ENCODE measurements at places on chromosomes 3 and 15.

DNA sequence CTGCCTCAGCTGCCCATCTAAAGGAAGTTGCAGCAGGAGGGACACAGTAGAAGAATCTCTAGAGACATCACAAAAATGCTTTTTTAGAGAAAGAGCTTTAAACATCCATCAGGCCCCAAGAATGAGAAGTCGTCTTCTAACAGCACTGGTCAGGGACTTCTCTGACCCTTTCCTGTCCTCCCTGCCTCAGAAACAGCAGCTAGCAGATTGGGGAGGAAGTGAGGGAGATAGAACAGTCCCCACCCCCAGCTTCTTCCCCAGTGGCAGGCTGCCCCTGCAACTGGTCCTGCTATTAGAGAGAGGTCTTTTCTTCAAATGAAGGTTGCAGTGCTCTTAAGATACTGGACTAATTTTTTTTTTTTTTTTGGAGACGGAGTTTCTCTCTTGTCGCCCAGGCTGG lies 55.1 kb downstream of the PDE8A start:
- DNase-seq: no peak

DNA sequence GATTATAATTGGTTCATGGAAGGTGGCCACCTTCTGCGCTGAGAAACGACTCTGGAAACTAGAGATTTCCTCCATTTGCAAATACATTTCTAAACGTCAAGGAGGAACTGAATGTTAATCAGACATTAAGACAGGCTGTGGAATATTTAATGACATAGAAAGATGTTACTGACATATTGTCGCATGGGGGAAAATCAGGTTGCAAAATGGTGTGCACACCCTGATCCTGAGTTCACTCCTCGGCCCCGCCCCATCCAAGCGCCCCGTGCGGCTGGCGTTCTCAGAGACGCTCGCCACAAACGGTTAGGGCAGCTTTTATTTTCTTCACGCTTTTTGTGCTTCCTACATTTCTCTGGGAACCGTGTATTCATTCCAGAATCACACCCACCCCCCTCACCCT lies 10.7 kb downstream of the H1-8 start:
- DNase-seq: no peak

DNA sequence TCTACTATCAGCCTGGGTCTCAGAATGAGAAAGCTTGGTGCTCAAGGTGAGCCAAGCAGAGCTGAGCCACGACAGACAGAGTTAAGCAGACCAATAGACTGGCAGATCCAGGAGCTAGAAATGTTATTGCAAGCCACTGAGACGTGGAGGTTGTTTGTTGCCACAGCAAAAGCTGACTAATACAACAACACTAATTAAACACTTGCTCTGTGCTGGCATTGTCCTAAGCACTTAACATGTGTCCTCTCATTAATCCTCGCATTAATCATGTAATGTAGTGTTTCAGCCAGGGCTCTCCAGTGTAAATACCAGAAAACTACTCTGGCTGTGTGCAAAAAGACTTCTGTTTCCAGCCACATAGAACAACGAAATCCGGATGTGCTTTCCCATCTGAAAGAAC lies 11.6 kb upstream of the SPSB4 start:
- DNase-seq: no peak

- no peak for DNase-seq
Observed at GRCh38 chr3:13537909-13538296, 11.0 kb upstream of the FBLN2 start.

DNA sequence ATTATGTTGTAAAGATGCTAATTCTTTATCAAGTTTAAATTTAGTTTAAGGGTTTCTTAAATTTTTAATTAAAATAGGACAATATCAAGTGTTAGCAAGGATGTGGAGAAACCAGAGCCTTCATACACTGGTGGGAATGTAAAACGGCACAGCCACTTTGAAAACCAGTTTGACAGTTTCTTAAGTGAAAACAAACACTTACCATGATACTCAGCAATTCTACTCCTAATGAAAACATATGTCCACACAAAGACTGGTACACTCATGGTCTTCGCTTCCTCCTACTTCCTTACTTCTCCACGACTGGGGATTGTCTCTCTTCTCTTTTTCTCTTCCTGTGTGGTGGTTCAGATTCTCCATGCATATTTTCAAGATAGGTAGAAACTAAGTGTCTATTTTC lies 9.2 kb downstream of the SKIC8 start:
- DNase-seq: no peak

- DNase-seq: no peak
Observed at GRCh38 chr15:70038730-70039392, 58.9 kb downstream of the TLE3 start.

- no peak for DNase-seq
Observed at GRCh38 chr3:49378249-49378895, 20.2 kb upstream of the GPX1 start.

DNA sequence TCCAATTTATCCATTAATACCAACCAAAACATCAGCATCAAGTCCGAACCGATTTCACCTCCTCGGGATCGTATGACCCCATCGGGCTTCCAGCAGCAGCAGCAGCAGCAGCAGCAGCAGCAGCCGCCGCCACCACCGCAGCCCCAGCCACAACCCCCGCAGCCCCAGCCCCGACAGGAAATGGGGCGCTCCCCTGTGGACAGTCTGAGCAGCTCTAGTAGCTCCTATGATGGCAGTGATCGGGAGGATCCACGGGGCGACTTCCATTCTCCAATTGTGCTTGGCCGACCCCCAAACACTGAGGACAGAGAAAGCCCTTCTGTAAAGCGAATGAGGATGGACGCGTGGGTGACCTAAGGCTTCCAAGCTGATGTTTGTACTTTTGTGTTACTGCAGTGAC lies 20.8 kb downstream of the LYSMD4 start:
- DNase-seq: no peak

DNA sequence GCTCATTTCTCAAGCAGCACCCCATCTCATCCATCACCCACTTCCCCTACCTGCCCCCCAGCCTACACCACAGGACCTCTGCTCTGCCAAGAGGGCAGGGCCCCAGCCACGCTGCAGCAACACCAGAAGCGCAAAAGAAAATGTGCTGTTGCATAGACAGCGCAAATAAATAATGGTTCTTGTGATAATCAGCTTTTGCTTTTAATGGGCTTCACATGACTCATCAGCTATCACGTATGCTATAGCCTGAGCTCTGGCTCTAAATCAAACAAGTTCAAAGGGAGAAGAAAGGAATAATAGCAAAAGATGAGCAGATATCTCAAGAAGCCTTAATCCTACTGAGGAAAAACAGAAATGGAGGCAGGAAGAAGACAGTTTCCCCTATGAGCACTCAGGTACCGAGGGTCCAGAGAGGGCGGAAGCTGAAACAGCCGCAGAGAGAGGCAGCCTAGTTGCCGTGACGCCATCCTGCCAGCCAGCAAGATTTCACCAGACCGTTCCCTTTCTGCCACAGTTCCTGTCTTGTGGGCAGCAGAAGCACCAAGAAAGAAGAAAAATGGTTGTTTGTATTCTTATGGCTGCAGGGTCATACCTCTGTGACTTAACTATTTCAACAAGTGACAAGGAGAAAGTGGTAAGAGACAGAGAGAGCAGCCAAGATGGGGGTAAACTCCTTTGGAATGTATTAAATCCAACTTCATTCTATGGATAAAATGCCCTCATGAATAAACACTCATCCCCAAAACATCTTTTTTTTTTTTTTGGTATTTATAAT lies 22.0 kb downstream of the RAB27A start:
- peak; percentile 45 for DNase-seq

- DNase-seq: no peak
Observed at GRCh38 chr3:40057077-40057476, 247.7 kb downstream of the MYRIP start.

DNA sequence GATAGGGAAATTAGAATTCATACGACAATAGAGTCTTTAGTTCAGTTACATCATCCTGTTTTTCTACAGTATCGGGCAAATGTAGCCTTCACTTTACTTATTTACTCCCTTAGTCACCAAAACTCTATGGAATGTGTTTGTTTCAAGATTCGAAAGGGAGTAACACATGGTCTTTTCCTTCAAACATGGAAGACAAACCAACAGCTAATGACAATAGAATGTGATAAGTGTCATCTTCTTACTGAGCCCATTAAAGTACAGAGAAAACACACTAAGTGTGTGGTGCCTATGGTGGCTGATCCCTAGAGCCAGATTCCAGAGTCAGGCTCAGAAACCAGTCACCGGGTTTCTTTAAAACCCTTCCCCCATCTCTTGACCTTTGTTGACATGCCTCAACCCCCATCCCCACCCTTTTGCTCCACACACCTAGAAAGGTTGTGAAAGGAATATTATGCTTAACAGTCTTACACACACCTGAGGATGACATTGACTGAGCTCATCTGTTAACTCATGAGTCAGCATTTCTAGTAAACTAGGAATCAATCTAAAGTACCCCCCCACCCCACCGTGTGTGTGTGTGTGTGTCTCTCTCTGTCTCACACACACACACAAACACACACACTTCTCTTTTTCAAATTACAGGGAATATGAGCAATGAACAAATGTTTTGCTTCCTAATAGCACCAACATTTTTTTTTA lies 549.6 kb upstream of the CCDC54 start:
- DNase-seq: no peak

DNA sequence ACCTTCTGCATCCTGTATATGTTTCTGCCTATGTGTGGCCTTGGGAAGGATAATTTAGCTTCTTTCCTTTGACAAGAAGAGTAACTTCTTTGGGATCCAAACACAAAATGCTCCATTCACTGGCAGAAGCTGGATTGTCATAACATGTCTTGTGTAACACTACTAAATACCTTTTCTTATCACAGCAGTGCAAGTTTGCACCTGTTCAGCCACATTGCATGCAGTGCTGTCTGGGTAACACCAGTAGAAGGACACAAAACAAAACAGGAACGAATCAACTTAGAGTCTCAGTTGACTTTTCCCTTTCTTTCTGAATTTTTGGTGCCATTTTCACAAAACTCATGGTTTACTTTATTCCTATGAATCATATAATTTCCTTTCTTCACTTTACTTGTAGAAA lies 43.6 kb upstream of the TNIK start:
- no peak for DNase-seq

Measured in activated CD4-positive, alpha-beta T cell treated with anti-CD3 and anti-CD28 coated beads, Interleukin-2, amount 50 U/mL, for 24 hours (primary cell).